Stimulated activated CD8-positive, alpha-beta memory T cell treated with anti-CD3 and anti-CD28 coated beads, Interleukin-2, amount 100 ng/mL, for 48 hours (primary cell): ENCODE measurements at places on chromosomes 4 and X.

DNA sequence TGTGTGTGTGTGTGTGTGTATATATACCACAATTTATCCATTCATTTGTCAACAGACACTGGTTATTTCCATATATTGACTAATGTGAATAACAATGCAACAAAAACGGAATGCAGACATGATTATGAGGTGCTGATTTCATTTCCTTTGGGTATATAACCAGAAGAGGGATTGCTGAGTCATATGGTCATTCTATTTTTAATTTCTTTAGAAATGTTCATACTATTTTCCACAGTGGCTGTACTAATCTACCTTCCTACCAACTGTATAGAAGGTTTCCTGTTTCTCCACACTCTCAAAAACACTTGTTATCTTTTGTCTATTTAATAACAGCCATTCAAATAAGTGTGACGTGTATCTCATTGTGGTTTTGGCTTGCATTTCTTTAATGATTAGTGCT, 269.9 kb downstream of the OPHN1 start:
- no peak for DNase-seq

DNA sequence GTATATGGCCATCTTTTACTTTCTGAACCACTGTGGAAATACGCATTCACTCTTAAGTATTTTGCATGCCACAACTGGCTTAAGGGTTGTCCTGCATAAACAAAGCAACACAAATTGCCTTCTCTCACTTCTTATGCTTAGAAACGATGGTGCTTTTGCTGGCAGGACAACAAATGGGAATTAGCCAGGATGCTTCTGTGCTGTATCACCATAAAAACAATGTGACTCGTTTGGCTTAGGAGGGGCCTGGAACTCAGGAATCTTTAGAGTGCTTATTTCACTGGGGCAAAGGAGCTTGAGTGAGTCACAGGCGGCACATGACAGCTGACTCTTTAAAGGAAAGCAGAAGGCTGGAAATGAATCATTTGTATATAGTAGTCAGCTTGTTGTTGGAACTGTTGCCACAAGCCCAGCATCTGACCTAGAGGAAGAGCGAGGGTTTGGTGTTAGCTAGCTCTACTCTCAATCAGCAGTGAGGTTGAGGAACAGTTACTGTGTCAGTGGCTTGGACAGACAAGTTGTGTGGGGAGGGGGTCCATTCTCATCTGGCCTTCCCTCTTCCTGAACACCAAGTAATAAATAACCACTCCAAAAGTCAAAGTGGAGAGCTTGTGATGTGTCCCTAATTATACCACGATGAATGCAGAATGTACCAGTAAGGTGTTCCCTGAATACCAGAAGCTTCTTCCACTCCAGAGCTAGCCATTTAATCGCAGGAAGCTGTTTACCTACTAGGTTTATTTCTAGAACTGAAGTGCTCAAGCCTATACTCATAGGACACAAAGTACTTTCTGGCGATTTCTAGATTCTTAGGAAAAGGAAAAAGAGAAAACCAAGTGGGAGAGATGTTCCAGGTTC, 293.1 kb downstream of the CAMK2D start:
- DNase-seq, result no peak

DNA sequence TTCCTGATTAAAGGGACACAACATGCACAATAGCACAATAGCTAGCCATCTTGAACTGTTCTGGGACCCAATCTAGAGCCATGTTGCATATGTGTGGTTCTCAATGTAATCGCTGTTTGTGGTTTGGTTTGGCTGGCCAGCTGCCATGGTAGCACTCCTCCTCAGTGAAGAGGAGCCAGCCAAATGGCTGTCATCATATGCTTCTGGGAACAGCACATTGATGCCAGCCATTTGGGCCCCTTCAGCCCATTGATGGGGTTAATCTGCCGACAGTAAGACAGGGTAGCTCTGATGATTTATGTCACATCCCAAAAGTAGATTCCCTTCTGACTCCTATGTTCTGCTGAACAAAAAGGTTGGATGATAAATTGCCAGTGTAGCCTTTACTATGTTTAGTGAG, 48.5 kb downstream of the AWAT2 start:
- DNase-seq, result no peak

GRCh38 chr4:139266208-139266582, 13.8 kb downstream of the MGARP start:
- no peak for DNase-seq

GRCh38 chr4:8744083-8744805, 127.4 kb downstream of the HMX1 start:
- DNase-seq, result no peak

GRCh38 chr4:105594099-105595010, 41.9 kb downstream of the ARHGEF38 start:
- no peak for DNase-seq

DNA sequence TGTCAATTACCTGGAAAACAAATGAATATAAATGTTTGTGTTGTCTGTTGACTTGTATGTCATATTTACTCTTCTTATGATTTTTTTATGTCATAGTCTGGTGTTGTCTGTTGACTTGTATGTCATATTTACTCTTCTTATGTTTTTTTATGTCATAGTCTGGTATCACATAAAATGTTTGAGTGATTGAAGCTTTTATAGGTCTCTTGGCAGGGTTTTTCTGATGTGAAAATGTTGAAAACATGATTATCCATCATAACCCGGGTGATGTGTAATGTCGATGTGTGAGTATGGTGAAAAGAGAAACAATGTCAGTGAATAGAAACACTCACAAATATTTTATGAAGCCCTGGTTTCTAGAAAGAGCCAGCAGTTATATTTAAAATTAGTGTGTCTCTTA, 335.7 kb downstream of the BMPR1B start:
- DNase-seq, result no peak

DNA sequence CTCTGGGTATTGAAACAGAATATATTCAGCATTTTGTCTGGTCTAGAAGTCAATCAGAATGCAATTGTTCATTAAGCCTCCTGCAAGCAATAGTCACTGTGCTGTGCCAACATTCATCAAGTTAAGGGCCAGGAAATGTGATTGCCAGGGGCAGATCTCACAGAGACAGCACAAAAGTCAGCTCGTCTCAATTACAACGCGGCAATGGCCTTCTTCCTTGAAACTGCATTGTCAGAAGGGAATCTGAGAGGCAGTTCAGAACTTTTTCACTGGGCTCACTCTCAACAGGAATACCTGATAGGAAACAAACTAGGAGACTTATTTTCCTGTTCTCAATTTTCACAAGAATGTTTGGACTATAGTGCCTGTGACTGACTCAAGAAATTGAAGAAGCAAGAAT, 131.1 kb upstream of the NR3C2 start:
- DNase-seq, result no peak

DNA sequence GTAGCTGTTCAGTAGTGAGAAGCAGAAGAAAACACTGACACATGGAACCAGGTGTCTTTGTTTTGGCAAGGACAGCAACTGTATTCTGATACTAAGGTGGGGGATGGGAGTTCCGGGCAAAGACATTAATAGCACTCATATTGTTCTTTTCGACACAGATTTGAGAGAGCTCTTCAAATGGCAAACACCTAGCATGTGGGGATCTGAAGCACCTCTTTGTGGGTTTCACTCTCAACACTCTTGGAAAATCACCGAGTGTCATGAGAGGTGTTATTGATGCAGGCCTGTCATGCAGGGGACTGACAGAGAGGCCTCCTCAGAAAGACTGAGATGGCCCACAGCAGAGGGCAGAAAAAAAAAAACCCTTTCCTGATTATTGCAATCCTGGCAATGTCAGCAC, 228.4 kb upstream of the VCX start:
- no peak for DNase-seq
